NCI-H748 treated with DMSO at 0.1 percent for 48 hours (cell line): ENCODE measurements at places on chromosomes 7 and 10.
A peak's percentile ranks its signal among the peaks of the same experiment; 100 is the strongest.

DNA sequence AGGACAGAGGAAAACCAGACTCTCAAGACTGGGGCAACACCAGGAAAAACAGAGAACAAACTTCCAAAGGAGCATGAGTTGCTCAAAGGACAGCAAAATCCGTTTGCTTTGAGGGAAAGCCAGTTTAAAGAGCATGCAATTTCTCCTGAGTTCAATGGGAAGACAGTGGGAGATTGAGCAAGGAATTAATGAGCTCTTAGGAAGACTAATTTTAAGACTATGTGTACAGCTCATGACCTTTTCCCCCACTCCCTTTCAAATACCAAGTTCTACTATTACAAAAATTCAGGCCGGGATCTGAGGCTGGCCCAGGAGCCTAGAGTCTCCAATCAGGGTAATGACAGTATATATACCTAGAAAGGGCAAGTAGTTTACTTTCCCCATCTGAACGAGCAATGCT is 79.2 kb downstream of the EPDR1 start:
- no peak for DNase-seq

DNA sequence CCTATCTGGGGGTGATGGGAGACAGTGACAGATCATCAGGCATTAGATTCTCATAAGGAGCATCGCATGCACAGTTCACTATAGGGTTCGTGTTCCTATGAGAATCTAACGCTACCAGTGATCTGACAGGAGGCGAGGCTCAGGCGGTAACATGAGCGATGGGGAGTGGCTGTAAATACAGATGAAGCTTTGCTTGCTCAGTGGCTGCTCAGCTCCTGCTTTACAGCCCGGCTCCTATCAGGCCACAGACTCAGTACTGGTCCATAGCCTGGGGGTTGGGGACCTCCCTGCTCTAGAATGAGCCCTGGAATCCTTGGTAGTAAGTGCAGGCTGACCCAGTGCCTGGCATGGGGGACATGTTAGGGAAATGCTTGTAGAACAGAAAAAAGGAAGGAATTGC is 426.0 kb downstream of the TYW1 start:
- DNase-seq: no peak

DNA sequence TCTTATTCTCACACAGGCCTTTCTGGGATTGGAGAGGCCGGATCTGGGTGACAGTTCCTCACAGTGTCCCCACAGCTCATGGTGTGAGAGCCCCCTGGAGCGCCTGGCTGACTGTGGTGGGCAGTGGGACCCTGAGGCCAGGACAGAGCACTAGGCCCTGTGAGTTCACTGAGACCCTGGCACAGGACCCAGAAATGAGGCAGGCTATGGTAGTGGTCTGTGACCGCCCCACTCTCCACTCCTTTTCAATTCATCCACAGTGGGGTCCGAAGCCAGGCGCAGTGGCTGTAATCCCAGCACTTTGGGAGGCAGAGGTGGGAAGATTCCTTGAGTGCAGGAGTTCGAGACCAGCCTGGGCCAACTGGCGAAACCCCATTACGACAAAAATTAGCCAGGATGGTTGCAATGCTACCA is 95.9 kb upstream of the TNRC18 start:
- DNase-seq: no peak

- DNase-seq: no peak
Observed at GRCh38 chr10:32976338-32976737, 18.3 kb upstream of the ITGB1 start.

- DNase-seq: no peak
Observed at GRCh38 chr7:18762189-18762588, 266.6 kb downstream of the HDAC9 start.

DNA sequence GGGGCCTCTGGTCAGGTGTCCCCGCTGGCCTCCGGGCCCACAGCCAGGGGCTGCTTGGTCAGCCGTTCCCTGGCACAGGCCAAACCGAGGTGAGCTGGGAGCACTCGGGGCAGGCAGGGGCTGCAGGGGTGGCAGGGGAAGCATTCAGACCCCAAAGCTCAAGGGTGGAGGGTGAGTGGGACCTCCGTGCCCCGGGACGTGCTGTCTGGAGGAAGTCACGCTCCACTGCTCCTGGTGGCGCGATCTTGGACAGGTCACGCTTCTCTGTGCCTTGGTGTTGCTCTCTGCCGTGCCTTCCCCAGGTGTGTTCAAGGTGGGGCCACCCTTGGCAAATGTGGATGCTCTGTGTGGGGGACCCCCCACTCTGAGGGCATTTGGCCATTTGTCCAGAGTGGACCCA is 24.6 kb upstream of the ELFN1 start:
- no peak for DNase-seq

GRCh38 chr7:139641337-139641992 is 118.0 kb downstream of the CLEC2L start:
- no peak for DNase-seq

DNA sequence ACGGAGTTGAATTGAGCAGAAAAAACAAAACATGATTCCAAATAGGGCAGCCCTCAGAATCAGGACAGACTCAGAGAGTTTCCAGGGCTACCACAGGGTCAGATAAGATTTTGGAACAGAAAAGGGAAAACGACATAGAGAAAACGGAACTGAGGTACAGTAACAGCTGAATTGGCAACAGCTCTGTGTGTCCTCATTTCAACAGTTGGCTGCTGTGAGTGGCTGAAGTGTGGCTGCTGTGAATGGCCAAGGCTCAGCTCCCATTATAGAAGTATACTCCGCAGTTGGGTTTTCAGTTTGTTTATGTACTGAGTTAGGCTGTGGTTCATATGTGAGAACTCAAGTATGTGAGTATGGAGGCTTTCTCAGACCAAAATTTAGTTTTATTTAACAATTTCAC is 32.0 kb downstream of the ANTXRL start:
- DNase-seq: no peak

GRCh38 chr10:59135275-59135674 is 41.2 kb upstream of the PHYHIPL start:
- no peak for DNase-seq

- peak; percentile 42 for DNase-seq
Observed at GRCh38 chr7:144437370-144438191, 34.1 kb upstream of the NOBOX start.

GRCh38 chr10:36638462-36639155 is 486.8 kb upstream of the ANKRD30A start:
- no peak for DNase-seq

DNA sequence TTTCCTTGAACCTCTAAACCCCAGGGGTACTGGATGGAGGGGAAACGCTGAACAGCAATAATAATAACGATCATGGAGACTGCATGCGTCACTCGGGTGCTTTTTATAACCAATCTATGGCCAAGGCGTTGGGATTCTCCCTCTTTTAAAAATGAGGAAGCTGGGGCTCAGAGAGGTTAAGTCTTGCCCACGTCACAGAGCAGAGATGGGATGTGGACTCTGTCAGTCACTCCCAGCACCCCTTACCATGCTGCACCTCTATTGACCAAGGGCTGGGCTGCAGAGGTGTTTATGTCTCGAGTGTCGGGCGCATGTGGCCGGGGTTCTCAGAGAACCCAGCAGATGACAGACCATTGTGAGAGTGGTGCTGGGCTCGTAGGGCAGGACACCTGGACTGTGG is 129.9 kb downstream of the CDH23 start:
- DNase-seq: no peak

DNA sequence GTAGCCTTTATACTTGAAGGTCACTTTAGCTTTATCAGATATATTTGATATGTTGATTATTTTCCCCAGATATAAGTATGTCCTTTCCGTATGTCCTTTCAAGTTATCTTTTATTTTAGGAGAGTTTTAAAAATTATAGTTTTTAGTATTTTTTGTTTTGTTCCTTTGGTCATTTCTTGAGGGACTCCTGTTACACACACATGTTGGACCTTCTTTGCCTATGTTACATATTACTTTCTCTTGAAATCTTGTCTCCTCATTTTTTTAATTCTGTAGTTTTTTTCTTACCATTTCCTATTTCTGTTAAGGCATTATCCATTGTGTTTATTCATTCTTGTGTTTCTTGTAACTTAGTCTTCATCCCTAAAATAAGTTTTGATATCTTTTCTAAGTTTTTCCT is 23.9 kb downstream of the GLCCI1 start:
- no peak for DNase-seq
